ENCODE measurements at places on chromosomes 16 and 17. TPM values are rescaled to one million over a fixed set of nuclear protein-coding genes. Genes with fewer than 3 reads are reported as not detected.
A peak's percentile ranks its signal among the peaks of the same experiment; 100 is the strongest.

Gene KCNH6
- not detected for total RNA-seq

GRCh38 chr17:29292992-29293889 is 707 bp downstream of the NUFIP2 start:
- DNase-seq: peak; percentile 30

Gene CD7
- not detected for total RNA-seq

DNA sequence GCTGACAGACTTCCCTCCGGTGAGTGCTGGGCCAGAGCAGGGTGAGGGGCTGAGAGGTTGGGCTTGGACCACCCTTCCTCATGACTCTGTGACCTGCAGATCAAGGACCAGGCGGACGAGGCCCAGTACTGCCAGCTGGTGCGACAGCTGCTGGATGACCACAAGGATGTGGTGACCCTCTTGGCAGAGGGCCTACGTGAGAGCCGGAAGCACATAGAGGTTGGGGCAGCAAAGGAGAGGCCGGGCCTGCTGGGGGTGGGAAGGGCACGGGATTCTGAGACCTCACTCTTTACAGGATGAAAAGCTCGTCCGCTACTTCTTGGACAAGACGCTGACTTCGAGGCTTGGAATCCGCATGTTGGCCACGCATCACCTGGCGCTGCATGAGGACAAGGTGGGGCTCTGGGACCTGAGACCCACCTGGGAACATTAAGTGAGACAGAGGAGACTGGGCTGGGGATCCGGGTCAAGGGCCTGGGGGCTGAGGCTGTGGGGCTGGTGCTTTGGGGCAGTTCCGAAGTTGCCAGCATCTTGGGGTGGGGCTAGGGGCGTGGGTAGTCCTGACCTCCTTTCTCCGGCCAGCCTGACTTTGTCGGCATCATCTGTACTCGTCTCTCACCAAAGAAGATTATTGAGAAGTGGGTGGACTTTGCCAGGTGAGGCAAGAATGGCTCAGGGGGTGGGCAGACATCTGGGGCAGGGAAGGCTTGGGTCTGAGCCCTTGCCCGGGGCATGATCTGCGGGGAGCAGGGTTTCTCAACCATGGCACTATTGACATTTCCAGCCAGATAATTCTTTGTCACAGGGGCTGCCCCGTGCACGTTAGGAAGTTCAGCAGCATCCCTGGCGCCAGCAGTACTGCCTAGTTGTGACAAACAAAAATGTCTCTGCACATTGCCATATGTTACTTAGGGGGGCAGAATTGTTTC is 2.2 kb downstream of the BCKDK start:
- DNase-seq: no peak

- DNase-seq: no peak
Measured at GRCh38 chr17:41185001-41185400, 290 bp upstream of the KRTAP4-1 start.

Gene MMP2
- total RNA-seq: 490 TPM

Gene KRTAP3-1
- total RNA-seq: 4.3 TPM

- no peak for DNase-seq
Measured at GRCh38 chr17:59757470-59757869, 50.0 kb downstream of the VMP1 start.

- no peak for DNase-seq
Measured at GRCh38 chr16:85010446-85010930, 847 bp downstream of the ZDHHC7 start.

DNA sequence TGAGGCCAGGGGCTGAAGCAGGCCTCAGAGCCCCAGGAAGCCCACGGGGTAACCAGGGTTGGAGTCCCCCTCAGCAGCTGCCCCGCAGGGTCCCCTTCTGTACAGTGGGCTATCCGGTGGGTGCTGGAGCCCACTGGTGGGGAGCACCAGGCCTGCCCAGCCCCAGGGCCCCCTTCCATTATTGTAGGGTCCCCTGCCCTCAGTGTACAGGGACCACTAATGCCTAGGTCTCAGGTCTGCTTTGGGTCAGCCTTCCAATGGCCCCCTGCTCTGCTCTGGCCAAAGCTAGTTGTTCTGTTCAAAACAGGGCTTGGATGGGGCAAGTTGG is 1.1 kb downstream of the ADAM11 start:
- DNase-seq: no peak

GRCh38 chr16:64417711-64418227 is 704.1 kb downstream of the CDH11 start:
- DNase-seq: peak; percentile 68

Gene KRT40
- total RNA-seq: not detected

DNA sequence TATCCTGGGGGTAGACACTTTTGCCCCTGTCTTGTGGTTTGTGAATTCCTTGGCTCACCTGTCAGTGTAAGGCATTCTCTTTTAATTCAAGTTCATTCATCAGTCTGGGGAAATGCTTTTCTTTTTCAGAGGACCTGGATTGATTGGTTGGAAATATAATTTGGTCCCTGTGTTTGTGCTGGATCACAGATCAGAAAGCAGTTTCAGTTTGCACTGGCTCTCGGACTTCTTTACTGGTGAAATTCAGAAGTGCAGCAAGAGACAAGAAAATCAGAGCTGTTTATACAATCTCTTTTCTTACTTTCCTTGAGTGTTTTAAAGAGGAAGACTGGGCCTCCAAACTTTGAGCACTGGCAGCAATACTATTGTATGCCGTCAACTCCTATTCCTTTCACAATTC is 161.8 kb upstream of the KCNJ16 start:
- DNase-seq: no peak

Gene VTN
- total RNA-seq: 0.57 TPM

Gene ABCC12
- not detected for total RNA-seq

Gene CEMP1
- total RNA-seq: not detected

GRCh38 chr17:44911133-44912001 is 3.9 kb downstream of the GFAP start:
- peak; percentile 44 for DNase-seq

Gene SCRN2
- 31.7 TPM for total RNA-seq

Gene MRTFB
- total RNA-seq: 10.9 TPM

Gene GAS2L2
- not detected for total RNA-seq

- DNase-seq: no peak
Measured at GRCh38 chr16:57528499-57529390, 7.6 kb downstream of the CCDC102A start.

DNA sequence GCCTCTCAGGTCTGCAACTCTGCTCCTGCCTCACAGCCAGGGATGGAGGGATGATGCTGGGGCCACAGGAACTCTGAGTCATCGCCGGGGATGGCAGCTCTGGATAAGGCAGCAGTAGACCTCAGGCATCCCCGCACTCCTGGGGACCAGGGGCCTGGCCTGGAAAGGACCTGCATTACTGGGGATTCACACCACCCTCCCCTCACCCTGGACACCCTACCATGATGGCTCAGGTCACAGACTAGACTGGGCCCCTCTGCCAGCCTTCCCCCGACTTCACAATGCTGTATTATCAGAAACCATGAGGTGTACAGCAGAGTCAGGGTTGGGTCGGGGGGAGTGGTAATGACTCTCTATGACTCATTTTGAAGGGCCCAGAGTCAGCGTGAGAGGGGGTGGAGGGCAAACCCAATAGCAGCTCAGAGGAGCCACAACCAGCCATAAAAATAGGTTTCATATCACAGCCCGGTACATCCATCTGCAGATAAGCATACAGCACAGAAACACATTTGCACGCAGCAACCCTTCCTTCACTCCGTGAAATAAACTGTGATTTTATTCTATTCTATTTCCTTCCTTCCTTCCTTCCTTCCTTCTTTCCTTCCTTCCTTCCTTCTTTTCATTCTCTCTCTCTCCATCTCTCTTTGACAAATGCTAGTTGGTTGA is 28.8 kb downstream of the DYNLRB2 start:
- DNase-seq: peak; percentile 46

GRCh38 chr17:58252141-58252540 is 13.8 kb downstream of the LPO start:
- no peak for DNase-seq

GRCh38 chr17:43665937-43666236 is 4.2 kb upstream of the MEOX1 start:
- DNase-seq: no peak

DNA sequence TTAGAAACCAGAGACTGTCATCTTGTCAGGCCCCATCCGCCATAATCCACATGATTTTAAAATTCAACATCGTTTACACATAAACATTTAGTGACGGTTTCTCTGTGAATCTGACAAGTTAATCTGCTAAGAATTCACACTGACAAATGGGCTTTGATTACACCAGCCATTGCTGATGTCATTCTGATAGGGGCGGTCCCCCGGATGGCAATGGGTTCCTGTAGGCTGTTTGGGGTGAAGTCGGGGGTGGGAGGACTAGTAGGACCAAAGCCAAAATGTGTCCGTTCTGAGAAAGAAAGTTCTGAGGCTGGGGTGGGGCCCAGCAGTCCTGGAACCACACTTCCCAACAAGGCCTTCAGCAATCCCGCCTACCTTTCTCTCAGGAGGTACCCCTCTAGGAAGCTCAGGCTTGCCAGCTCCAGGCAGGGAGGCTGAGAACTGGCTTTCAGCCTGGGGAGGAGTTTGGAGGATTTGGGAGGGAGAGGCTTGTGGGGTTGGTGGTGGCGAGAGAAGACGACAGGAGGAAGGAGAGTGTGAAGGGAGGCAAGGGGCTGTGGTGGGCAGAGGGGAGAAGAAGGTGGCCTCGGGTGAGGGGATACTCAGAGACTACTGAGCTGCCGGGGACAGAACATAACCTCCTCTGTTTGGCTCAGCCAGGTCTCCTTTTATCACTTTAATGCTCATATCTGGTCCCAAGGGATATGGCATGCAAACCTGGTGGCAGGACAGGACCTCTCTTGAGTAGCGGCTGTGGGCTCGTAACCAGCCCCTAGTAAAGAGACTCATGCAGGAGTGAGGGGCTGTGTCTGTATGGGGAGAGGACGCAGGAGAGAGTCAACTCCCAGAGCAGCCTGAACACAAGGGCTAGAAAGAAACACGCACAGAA is 8.6 kb downstream of the HIC1 start:
- no peak for DNase-seq

- DNase-seq: no peak
Measured at GRCh38 chr17:45332989-45333701, 16.3 kb upstream of the MAP3K14 start.

DNA sequence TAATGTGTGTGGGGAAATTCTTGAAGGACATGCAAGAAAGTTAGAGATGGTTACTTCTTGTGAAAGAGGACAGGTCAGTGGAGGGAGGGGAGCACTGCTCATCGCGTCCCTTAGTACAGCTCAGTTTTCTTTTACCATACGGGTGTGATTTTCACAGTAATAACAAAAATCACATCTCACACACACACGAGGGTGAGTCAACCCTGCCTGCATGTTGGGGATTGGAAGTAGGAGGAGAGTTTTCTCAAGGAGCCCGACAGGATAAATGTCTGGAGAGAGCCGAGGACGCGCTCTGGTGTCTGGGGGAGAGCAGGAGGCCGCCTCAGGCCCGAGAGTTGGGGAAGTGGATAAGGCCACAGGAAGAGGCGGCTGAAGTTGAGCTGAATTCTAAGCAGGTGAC is 16.4 kb downstream of the PLCD3 start:
- DNase-seq: peak; percentile 62

Gene TEX19
- total RNA-seq: not detected

- DNase-seq: no peak
Measured at GRCh38 chr16:35339337-35339736, 1879.9 kb downstream of the TP53TG3F start.

- DNase-seq: no peak
Measured at GRCh38 chr16:54213322-54213721, 73.3 kb downstream of the IRX3 start.

Data from HFFc6 (cell line).